ENCODE measurements at places on chromosomes 6 and 20. TPM values are rescaled to one million over a fixed set of nuclear protein-coding genes. Genes with fewer than 3 reads are reported as not detected.

Gene SNAI1
- total RNA-seq, result 3.1 TPM

Gene PRPH2
- total RNA-seq, result 0.80 TPM

GRCh38 chr20:2618815-2619214 lies 33.6 kb upstream of the NOP56 start:
- no peaks in the 10 kb centered on the region for H3K27me3 ChIP-seq
- no peaks in the 10 kb centered on the region for H3K36me3 ChIP-seq
- H3K4me1 ChIP-seq, result no peaks in the 10 kb centered on the region
- no peak overlapping the region for H3K27ac ChIP-seq
- H3K4me3 ChIP-seq, result no peak overlapping the region

GRCh38 chr6:130697271-130697994 lies 129.8 kb upstream of the SMLR1 start:
- no peak overlapping the region for H3K27ac ChIP-seq
- H3K4me1 ChIP-seq, result peaks cover 3% of the 10 kb centered on the region
- no peak for DNase-seq
- no peaks in the 10 kb centered on the region for H3K27me3 ChIP-seq
- no peak overlapping the region for H3K4me3 ChIP-seq

- H3K4me1 ChIP-seq, result no peaks in the 10 kb centered on the region
- no peak overlapping the region for H3K27ac ChIP-seq
- no peak for DNase-seq
- no peaks in the 10 kb centered on the region for H3K27me3 ChIP-seq
- no peak overlapping the region for H3K4me3 ChIP-seq
Observed at GRCh38 chr6:16055852-16056251, 73.0 kb upstream of the MYLIP start.

DNA sequence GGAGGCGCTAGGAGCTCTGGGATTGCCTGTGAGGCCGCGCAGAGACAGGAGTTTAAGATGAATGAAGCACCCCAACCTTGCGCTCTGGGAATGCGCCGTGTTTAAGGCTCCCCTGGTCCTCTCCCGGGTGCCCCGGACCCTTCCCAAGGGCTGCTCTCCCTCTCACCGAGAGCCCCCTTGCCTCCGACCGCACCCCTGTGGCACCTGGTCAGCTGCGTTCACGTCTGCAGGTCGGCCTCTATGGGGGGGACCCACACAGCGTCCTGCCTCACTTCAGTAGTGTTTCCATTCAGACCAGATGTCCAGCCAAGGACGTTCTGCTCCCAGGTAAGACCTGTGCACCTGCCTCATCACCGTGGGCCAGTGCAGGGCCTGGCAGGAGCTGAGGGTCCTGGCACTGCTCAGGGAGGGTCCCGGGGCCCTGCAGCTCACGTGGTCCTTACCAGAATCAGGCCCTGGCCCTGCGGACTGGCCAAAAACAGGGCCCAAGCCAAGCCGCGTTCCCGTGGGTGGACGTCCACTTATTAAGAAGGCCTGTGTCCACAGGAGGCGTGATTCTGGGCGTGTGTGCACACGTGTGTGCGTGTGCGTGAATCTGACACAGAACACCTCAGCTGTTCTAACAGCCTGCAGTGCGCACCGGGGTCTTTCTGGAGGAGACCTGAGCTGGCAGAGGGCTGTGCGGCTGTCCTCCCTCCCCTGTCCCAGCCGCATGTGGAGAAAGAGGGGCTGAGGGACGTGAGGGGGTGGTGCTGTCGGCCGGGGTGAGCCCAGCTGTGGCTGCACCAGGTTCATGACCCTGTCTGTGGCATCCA lies 79.9 kb upstream of the BHLHE23 start:
- no peaks in the 10 kb centered on the region for H3K36me3 ChIP-seq
- H3K4me3 ChIP-seq, result no peak overlapping the region
- no peaks in the 10 kb centered on the region for H3K4me1 ChIP-seq
- no peak for DNase-seq

DNA sequence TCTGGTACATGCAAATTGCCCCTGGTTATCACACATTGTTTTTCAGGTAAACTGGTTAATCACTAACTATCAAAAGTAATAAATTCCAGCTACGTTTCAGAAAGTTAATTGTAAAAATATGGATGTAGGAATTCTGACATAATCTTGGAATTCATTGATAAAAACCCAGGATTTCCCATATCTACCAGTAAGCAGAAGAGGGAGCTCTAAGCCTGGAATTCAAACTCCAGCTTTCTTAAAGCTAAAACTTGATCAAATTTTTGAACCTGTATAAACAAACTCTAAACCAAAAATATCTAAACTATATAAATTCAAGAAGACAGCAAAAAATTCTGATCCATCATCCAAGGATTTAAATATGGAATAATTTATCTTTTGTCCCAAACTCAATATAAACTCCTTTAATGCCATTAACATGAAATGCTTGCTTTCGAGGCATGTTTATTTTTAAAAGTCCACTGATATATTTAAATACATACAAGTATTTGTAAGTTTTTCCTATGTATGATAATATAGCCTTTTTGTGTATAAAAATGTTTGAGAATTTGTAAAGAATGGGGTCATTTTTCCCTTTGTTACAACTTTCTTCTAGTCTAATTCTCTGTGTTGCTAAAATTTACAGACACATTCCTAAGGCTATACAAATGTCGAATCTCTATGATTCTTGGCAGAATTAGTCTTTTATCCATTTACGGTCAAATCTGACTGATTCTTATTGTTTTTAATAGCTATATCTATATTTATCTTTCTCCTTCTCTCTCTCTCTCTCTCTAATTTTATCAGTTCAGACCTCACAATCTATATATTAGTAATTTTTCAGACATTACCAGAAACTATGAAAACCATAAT lies 91.4 kb upstream of the RNF217 start:
- no peaks in the 10 kb centered on the region for H3K36me3 ChIP-seq
- no peak overlapping the region for H3K4me3 ChIP-seq
- no peak for DNase-seq
- no peaks in the 10 kb centered on the region for H3K27me3 ChIP-seq
- no peak overlapping the region for H3K27ac ChIP-seq

Gene TMEM239
- total RNA-seq, result not detected

- no peak for DNase-seq
- no peak overlapping the region for H3K4me3 ChIP-seq
- H3K27me3 ChIP-seq, result no peaks in the 10 kb centered on the region
- no peaks in the 10 kb centered on the region for H3K36me3 ChIP-seq
- H3K27ac ChIP-seq, result no peak overlapping the region
Observed at GRCh38 chr20:48727226-48727625, 100.6 kb downstream of the PREX1 start.

Gene SGK2
- total RNA-seq, result 1.8 TPM

Gene HDGFL1
- not detected for total RNA-seq

- DNase-seq, result no peak
- no peak overlapping the region for H3K27ac ChIP-seq
- no peaks in the 10 kb centered on the region for H3K36me3 ChIP-seq
- no peaks in the 10 kb centered on the region for H3K4me1 ChIP-seq
- H3K27me3 ChIP-seq, result no peaks in the 10 kb centered on the region
- no peak overlapping the region for H3K4me3 ChIP-seq
Observed at GRCh38 chr6:142645663-142646062, 299.3 kb downstream of the HIVEP2 start.

GRCh38 chr6:25248123-25248522 lies 31.1 kb upstream of the CARMIL1 start:
- no peak overlapping the region for H3K27ac ChIP-seq
- no peaks in the 10 kb centered on the region for H3K4me1 ChIP-seq
- DNase-seq, result no peak

Gene TNF
- not detected for total RNA-seq

Gene IPCEF1
- total RNA-seq, result 1.3 TPM

DNA sequence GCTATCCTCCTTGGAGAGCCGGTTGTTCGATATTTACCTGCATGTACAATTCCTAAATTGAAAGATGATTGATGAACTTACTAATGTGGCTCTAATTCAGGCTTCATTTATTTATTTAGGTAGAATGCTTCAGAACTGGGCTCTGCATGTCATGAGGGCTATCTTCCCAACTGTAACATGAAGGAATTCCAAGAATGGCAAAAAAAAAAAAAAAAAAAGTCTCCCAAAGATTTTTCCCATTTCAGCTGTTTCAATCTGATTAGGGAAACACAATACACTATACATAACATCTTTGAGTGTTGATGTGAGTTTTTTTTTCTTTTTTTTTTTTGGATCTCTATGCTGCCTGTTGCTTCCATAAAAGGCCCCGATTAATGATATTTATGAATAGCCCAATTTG lies 120.1 kb upstream of the SHLD1 start:
- H3K27me3 ChIP-seq, result no peaks in the 10 kb centered on the region
- DNase-seq, result no peak
- no peak overlapping the region for H3K27ac ChIP-seq
- H3K4me3 ChIP-seq, result no peak overlapping the region
- no peaks in the 10 kb centered on the region for H3K4me1 ChIP-seq

Gene CDH4
- total RNA-seq, result 0.36 TPM

DNA sequence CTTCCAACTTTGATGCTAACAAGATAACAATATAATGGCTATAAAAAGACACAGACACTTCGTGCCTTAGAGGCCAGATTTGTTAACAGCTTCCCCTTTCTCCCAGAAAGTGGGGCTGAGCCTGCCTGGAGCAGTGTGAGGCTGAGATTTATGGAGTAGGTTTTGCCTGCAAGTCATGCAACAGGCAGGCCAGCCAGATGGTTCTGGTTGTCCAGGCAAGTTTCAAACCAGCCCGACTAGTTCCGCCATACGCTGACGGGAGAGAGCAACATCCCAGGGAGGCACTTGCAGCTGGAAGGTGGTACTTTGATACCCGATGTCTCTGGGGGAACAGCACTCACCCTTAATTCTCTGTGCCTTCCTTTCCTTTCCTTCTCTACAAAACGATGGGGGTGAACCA lies 81.3 kb upstream of the NAA20 start:
- H3K27ac ChIP-seq, result no peak overlapping the region
- no peaks in the 10 kb centered on the region for H3K27me3 ChIP-seq
- peaks cover 4% of the 10 kb centered on the region for H3K4me1 ChIP-seq

DNA sequence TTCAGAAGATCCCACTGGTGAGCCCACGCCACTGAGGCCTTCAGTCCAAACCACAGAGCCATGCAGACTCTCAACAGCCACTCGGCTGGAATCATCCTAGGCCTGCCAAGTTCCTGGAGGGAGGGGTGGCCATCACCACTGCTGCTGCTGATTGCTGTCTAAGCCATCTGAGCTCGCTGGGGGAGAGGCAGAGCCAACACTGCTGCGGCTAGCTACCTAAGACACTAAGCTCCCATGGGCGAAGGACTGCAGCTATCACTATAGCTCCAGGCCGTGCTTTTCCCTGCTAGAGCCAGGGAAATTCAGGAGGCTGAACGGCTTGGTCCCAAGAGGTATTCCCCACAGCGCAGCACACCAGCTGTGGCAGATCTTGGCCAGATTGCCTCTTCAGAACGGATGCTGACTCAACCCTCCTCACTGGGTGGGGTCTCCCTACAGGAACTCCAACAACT lies 73.6 kb downstream of the TBC1D32 start:
- no peak overlapping the region for H3K27ac ChIP-seq
- no peak overlapping the region for H3K4me3 ChIP-seq
- no peaks in the 10 kb centered on the region for H3K36me3 ChIP-seq
- H3K27me3 ChIP-seq, result no peaks in the 10 kb centered on the region

Gene EFCAB8
- 0.08 TPM for total RNA-seq

- H3K4me1 ChIP-seq, result no peaks in the 10 kb centered on the region
- no peaks in the 10 kb centered on the region for H3K36me3 ChIP-seq
- H3K27ac ChIP-seq, result no peak overlapping the region
- H3K27me3 ChIP-seq, result no peaks in the 10 kb centered on the region
- H3K4me3 ChIP-seq, result no peak overlapping the region
Observed at GRCh38 chr6:112833581-112834131, 486.5 kb downstream of the RFPL4B start.

- H3K4me1 ChIP-seq, result no peaks in the 10 kb centered on the region
- no peak for DNase-seq
- H3K4me3 ChIP-seq, result no peak overlapping the region
- no peak overlapping the region for H3K27ac ChIP-seq
- H3K27me3 ChIP-seq, result no peaks in the 10 kb centered on the region
- no peaks in the 10 kb centered on the region for H3K36me3 ChIP-seq
Observed at GRCh38 chr6:3876101-3876500, 26.9 kb downstream of the FAM50B start.

- H3K36me3 ChIP-seq, result no peaks in the 10 kb centered on the region
- H3K4me1 ChIP-seq, result no peaks in the 10 kb centered on the region
Observed at GRCh38 chr6:129490521-129491255, 219.3 kb downstream of the ARHGAP18 start.

DNA sequence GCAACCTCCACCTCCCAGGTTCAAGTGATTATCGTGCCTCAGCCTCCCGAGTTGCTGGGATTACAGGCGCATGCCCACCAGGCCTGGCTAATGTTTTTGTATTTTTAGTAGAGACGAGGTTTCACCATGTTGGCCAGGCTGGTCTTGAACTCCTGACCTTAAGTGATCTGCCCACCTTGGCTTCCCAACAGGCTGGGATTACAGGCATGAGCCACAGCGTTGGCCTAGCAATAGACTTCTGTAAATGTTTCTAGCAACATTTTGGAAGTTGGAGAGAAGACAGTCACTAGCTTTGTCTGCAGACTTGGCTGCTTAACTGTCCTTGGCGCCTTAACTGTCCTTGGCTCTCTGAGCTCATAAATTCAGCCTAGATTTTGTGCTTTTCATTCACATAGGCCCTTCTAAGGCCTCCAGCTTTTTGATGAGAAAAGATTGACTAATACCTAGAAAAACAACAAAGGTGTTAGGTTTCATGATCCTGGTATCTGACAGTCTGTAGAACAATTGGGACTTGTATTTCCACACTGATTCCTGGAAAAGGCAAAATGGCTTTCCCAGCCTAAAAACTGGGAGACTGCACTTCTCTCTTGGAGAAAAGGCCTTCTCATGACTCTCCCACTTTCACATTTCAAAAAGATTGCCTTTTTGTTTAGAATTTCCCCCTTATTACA lies 49.7 kb downstream of the OR2B2 start:
- H3K36me3 ChIP-seq, result no peaks in the 10 kb centered on the region
- no peak overlapping the region for H3K4me3 ChIP-seq
- H3K27me3 ChIP-seq, result no peaks in the 10 kb centered on the region
- H3K27ac ChIP-seq, result no peak overlapping the region

GRCh38 chr6:167146977-167147376 lies 10.8 kb downstream of the GPR31 start:
- no peak for DNase-seq
- H3K27me3 ChIP-seq, result no peaks in the 10 kb centered on the region
- H3K4me3 ChIP-seq, result no peak overlapping the region
- no peak overlapping the region for H3K27ac ChIP-seq

DNA sequence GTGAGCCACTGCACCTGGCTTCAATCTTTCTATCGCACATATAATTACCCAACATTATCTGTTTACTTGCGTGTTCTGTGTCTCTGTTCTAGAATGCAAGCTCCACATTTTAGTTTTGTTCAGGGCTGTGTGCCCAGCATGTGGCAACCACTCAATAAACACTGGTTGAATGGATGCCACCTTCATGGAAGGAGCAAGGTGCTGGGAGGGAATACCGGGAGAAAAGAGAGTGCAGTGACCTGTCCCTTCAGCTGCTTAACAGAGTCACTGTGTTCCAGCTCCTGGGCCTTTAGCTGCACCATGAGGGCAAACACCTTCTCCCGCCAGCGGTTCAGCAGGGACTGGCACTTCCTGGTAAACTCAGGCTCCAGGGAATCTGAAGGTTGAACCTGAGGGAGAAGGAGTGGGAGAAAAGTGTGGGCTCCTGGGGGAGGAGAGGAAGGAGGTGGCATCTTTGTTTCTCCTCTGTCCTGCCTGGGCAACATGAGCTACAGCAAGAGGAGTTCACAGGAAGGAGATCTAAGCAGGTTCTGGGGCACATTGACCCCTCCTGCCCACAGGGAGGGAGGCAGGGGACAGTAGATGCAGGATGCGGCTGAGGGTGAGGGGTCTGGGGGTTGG lies 7.7 kb downstream of the CCHCR1 start:
- H3K27ac ChIP-seq, result no peak overlapping the region
- DNase-seq, result no peak
- no peaks in the 10 kb centered on the region for H3K4me1 ChIP-seq
- no peaks in the 10 kb centered on the region for H3K27me3 ChIP-seq

GRCh38 chr6:17210683-17211082 lies 70.5 kb upstream of the RBM24 start:
- no peaks in the 10 kb centered on the region for H3K27me3 ChIP-seq
- peaks cover 1% of the 10 kb centered on the region for H3K4me1 ChIP-seq
- no peaks in the 10 kb centered on the region for H3K36me3 ChIP-seq
- H3K4me3 ChIP-seq, result no peak overlapping the region

Gene PKHD1
- 0.05 TPM for total RNA-seq
